Cardiac fibroblast (primary cell): ENCODE measurements at places on chromosomes 2 and 18.

DNA sequence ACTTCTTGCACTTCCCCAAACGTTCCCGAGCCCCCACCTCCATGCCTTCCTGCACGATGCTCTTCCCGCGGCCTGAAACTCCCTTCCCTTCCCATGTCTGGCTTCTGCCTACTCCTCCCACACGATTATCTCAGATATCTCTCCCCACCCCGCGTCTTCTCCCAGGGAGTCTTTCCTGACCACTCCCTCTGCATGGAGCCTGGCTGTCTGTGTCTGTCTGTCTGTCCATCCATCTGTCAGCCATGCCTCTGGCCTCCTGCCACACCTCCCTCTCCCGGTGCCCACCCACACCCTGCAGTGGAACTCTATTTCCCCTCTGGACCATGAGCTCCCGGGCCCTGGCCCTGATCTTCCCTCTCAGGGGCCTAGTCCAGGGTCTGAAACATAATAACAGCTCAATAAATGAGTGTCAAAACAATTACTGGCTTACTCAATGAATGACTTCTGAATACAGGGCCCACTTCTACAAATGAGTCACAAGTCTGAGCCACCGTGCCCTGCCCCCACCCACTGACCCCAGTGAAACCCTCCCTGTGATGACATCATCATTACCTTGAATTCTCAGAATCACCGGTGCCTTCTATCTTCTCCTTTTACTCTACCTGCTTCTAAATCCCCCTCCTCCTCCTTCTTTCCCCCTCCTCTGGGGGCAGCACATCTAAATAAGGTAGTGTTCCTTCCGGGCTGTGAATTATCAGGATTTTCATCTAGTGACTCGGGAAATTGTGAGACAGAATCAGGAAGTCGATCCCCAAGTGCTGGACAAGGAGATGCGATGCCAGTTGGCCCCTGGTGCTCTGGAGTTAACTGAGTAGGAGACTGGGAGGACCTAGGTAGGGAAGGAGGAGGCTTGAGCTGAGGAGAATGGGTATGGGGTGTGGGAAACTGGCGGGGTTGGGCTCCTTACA, 46.1 kb upstream of the PLB1 start:
- peak; percentile 69 for DNase-seq

GRCh38 chr18:79787865-79788733, 9.6 kb upstream of the KCNG2 start:
- DNase-seq: peak; percentile 42

DNA sequence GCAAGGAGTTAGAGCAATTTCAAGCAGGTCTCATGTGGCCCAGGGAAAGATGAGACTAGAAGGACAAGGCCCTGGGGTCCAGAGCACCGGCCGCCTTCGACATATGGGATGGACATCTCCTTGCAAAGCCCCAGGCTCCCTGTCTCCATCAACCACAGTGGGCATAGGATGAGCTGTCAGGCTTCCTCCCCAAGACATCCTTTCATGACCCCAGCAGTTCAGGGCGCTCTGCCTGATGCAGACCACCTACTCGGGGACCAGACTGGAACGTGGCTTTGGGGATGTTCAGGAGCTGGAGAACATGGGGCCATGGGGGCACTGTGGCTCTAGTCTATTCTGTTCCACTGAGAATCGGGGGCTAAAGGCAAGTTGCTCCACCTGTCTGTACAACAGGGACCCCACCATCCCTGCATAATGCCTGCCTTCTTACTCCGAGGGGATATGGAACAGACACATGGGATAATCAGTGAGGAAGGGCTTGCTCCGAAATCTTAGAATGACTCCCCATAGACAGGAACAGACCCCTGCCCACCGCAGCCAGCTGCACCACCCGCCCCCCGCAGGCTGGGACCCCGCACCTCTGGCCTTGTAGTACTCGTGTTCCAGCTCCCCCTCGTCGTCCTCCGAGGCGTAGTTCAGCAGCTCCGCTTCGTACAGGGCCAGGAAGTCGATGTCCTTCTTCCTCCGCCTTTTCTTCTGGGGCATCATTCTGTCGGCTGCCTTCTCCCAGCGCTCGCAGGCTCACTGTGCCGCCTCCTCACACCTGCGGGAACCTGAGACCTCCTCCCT, 500 bp downstream of the LOXHD1 start:
- no peak for DNase-seq

- peak; percentile 87 for DNase-seq
Measured at GRCh38 chr2:241659150-241659739, 21.8 kb downstream of the ATG4B start.

DNA sequence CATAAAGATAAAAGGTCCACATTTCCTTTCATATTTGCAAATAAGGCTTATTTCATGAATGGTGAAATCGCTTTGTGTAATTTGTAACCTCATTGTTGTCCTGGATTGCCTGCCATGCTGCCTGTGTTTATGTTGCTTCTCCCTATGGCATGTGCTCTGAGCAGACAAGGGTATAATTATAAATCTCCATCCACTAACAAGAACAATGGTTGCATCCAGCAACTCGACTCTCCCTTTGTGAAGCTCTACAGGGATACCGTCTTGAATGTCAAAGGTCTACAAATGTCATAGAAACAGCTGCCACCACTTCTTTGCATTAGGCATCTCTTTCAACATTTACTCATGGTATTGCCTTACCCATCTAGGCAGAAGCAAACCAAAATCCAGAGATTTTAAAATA, 209.6 kb downstream of the SLC8A1 start:
- DNase-seq: no peak

GRCh38 chr2:165239230-165239629, at the start of gene SCN2A:
TSS of gene SCN2A (plus strand) at chr2:165239414. CDS start at chr2:165295824, 56,410 bp downstream.
- DNase-seq: peak; percentile 71

- DNase-seq: no peak
Measured at GRCh38 chr18:29321561-29321960, 1144.6 kb upstream of the CDH2 start.

GRCh38 chr2:33000986-33001385, 54.2 kb downstream of the LTBP1 start:
- no peak for DNase-seq

- DNase-seq: no peak
Measured at GRCh38 chr2:10792660-10793400, 19.8 kb downstream of the PDIA6 start.
